Bronchial epithelial cell (primary cell): ENCODE measurements at places on chromosomes 12 and 14. TPM values are rescaled to one million over a fixed set of nuclear protein-coding genes. Genes with fewer than 3 reads are reported as not detected.

Gene PAPLN
- 3.4 and 6.0 TPM in 2 replicates for total RNA-seq

Gene CACNA1C
- total RNA-seq = not detected in 2 replicates

Gene GCN1
- 52.4 and 75.8 TPM in 2 replicates for total RNA-seq

Gene HOXC4
- not detected in 2 replicates for total RNA-seq

Gene FGD4
- total RNA-seq = 22.9 and 24.8 TPM in 2 replicates

Gene OR10A7
- total RNA-seq = not detected in 2 replicates

Gene ANO2
- total RNA-seq = not detected in 2 replicates

Gene NTF3
- not detected in 2 replicates for total RNA-seq

Gene LRRIQ1
- under 0.01 and 0.38 TPM in 2 replicates for total RNA-seq

Gene GARIN6
- total RNA-seq = not detected in 2 replicates

Gene DEGS2
- 0.53 and 9.7 TPM in 2 replicates for total RNA-seq

Gene STXBP6
- total RNA-seq = not detected in 2 replicates

Gene DDN
- total RNA-seq = 0.13 and 0.26 TPM in 2 replicates

Gene MBD6
- total RNA-seq = 5.0 and 5.1 TPM in 2 replicates

Gene CEBPE
- not detected in 2 replicates for total RNA-seq

Gene ENDOU
- 0.38 TPM in 1 of 2 replicates, not detected in the other for total RNA-seq

Gene ABCB9
- 2.3 and 3.4 TPM in 2 replicates for total RNA-seq

Gene GRIP1
- total RNA-seq = 3.9 and 28.0 TPM in 2 replicates

Gene OR10AD1
- not detected in 2 replicates for total RNA-seq

Gene OR8S1
- total RNA-seq = not detected in 2 replicates

Gene REM2
- under 0.01 TPM in 1 of 2 replicates, not detected in the other for total RNA-seq

Gene DPPA3
- not detected in 2 replicates for total RNA-seq

Gene MUCL1
- not detected in 2 replicates for total RNA-seq

Gene PITPNM2
- 2.4 and 2.9 TPM in 2 replicates for total RNA-seq

Gene FLRT2
- 7.1 and 14.8 TPM in 2 replicates for total RNA-seq

Gene CDCA3
- total RNA-seq = 0.26 and 0.51 TPM in 2 replicates

Gene LRRC10
- not detected in 2 replicates for total RNA-seq

Gene CCDC177
- not detected in 2 replicates for total RNA-seq

Gene PTGDR
- not detected in 2 replicates for total RNA-seq

Gene GALNT4
- 9.7 and 10.8 TPM in 2 replicates for total RNA-seq

Gene CLBA1
- total RNA-seq = 8.4 and 14.1 TPM in 2 replicates

Gene OR4E2
- total RNA-seq = not detected in 2 replicates

Gene TBX3
- total RNA-seq = 0.38 and 1.3 TPM in 2 replicates

Gene KCNH3
- under 0.01 TPM in 2 replicates for total RNA-seq

Gene RNASE9
- not detected in 2 replicates for total RNA-seq

Gene CCDC197
- total RNA-seq = not detected in 2 replicates

Gene FOXN4
- not detected in 2 replicates for total RNA-seq

Gene HSPB8
- 0.26 and 2.4 TPM in 2 replicates for total RNA-seq
